Brain pericyte (primary cell): ENCODE measurements at places on chromosomes 12 and 14.

DNA sequence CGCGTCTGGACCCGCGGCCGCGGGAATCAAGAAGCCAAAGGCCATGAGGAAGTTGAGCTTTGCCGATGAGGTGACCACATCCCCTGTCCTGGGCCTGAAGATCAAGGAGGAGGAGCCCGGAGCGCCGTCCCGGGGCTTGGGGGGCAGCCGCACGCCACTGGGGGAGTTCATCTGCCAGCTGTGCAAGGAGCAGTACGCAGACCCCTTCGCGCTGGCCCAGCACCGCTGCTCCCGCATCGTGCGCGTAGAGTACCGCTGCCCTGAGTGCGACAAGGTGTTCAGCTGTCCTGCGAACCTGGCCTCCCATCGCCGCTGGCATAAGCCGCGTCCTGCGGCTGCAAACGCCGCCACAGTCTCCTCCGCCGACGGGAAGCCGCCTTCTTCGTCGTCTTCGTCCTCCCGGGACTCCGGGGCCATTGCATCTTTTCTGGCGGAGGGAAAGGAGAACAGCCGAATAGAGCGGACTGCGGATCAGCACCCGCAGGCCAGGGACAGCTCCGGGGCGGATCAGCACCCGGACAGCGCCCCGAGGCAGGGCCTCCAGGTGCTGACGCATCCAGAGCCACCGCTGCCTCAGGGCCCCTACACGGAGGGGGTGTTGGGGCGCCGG, 1.0 kb downstream of the INSM2 start:
- peak; percentile 29 for DNase-seq

DNA sequence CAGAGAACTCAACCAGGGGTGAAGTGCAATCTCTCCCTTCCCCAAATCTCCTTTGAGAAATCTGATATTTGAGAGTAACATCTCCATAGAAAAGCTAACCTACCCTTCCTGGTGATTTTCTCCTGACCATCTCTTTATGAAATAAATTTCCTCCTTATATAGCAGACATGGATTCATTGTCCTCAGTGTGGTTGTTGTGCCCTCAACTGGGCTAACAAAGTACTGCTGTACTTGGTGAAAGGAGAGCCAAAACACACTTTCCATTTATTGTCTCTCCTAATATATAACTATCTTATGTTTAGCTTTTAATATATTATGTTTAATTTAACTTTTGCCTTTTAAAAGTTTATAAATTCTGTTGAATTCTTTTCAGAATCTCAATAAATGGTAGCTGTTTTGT, 65.1 kb upstream of the SLCO1B1 start:
- DNase-seq = no peak

DNA sequence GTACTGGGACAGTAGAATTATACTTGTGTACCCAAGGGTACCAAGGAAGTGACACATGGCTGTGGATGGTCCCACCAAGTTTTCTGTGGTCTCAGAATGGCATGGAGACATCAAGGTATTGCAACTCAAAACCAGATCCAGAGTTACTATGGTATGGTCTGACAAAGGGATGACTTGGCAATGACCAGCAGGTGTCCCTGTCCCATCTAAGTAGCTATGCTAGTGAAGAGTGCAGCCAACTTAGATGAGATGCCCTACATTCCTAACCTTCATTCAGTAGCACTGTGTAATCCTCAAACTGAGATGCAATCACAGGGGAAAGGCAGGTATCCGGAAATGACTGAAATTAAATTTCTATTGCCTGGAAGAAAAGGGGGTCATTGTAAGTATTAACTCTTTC, 188.7 kb upstream of the TMEM260 start:
- DNase-seq = no peak

GRCh38 chr12:128583453-128583852, 240.3 kb downstream of the SLC15A4 start:
- no peak for DNase-seq

- no peak for DNase-seq
Observed at GRCh38 chr12:70459786-70460185, 93.7 kb downstream of the KCNMB4 start.

DNA sequence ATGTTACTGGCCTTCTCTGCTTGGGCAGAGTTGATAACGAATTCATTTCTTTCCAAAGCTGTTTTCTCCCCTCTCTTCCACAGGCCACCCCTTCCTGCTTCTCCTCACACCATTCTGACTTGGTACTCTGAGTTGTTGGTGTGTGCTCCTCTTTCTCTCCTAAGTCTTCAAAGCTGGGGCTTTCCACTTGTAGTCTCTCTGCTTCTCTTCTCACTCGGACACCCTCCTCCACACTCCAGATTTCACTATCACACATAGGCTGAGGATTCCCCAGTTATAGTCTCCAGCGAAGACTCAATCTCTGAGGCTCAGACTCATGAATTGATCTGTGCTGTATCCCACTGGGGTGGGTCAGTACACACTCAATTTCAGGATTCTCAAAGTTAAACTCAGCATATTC, 201.0 kb downstream of the SSPN start:
- no peak for DNase-seq
